ENCODE measurements at places on chromosomes 2 and 18. TPM values are rescaled to one million over a fixed set of nuclear protein-coding genes. Genes with fewer than 3 reads are reported as not detected.

The NT5C1B gene
- 0.33 TPM for total RNA-seq

The WDPCP gene
- 11.4 TPM for total RNA-seq

The SLC30A3 gene
- total RNA-seq, result 0.87 TPM

The SPEG gene
- 60.6 TPM for total RNA-seq

The COPS9 gene
- 40.6 TPM for total RNA-seq

Measured in uterine smooth muscle cell (primary cell).